CD4-positive, alpha-beta T cell treated with Interleukin-17A for 1 hour (primary cell): ENCODE measurements at places on chromosomes 2 and 18.

DNA sequence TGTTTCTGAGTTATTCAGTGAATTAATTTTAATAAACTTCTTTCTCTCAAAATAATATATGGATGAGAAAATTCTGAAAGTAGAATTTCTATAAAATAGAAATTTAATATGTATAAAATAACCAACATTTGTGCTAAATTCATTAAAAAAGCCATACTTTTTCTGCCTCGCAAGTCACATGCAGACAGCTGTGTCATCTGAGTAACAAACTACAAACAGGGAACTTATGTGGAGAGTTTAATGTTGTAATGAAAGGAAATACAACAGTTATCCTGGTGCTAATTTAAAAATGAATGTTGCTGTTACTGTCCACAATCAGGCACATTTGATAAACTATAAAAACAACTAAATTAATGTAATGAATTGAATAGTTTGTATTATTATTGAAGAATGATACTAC is 22.2 kb downstream of the RMDN2 start:
- no peak for DNase-seq

GRCh38 chr2:46339676-46340459 is 42.7 kb downstream of the EPAS1 start:
- no peak for DNase-seq

GRCh38 chr18:66252703-66253102 is 351.2 kb downstream of the CDH19 start:
- DNase-seq: no peak

GRCh38 chr2:236717729-236718128 is 148.1 kb downstream of the ACKR3 start:
- DNase-seq: no peak

GRCh38 chr2:129011466-129012061 is 692.9 kb upstream of the HS6ST1 start:
- DNase-seq: no peak

DNA sequence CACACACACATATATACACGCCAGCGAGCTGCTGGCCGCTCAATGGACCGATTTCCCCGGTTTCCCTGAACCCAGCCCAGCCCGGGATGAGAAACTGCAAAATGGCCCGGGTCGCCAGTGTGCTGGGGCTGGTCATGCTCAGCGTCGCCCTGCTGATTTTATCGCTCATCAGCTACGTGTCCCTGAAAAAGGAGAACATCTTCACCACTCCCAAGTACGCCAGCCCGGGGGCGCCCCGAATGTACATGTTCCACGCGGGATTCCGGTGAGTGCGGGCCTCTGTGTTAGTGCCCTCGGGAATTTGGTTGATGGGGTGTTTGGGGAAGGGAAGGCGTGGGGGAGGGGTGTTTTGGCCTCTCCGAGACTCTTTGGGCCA is 392 bp downstream of the ST8SIA3 start:
- no peak for DNase-seq

DNA sequence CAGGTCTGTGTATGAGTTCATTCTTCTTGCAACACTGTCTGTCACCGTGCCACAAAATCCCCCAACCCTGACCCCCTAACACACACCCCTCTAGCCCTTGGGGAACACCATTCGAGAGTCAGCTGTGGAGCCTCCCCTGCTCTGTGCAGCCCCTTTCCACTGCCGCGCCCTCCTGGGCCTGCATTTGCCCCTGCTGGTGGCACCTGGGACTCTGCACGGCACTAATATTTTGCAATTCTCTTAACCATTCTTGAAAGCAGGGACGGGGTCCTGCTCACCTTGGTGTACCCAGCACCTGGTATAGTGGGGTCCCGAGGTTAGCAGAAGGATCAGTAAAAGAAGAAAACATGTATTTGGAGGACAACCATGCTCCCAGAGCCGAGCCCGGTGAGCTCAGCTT is 124.0 kb downstream of the HDAC4 start:
- DNase-seq: no peak

GRCh38 chr18:55265984-55266383 is 306.7 kb upstream of the CCDC68 start:
- no peak for DNase-seq

DNA sequence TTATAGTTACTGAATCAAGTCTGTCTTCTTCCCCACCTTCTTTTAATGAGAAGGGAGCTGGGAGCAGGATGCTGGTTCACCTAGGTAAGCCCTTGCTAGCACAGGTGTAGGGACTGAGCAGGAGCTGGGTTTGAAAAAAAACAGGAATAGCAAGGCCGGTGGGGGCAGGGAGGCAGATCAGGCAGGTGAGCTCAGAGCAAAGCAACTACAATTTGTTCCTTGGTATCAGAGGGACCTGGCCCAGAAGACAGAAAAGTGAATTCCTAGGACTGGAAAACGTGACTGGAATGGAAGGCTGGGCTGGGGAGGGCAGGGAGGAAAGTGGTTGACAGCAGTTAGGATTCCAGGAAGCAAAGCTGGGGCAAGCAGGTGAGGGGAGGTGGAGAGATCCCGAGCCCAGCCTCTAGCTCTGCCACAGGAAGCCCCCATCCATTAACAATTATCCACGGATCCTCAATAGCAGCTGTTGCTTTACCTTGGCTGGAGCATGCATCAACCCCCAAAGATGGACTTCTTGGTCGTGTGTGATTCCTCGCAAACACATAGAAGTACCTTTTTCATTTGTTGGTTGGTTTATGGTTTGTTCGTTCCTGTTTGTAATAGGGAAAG is 118.4 kb downstream of the LNPK start:
- no peak for DNase-seq

DNA sequence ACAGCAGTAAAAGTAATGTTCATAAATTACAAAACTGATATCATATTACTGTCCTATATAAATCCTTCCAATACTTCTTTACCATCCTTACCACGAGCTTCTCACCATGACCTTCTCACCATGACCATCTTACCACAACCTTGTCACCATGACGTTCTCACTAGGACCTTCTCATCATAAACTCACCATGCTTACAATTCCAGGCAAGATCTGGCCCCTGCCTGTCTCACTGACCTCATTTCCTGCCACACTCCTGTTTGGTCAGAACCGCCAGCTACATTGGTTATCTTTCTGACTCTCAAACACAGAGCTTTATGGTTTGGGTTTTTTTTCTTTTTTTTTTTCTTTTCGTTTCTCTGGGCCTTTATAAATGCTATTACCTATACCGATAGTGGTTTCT is 827.6 kb downstream of the RNF144A start:
- DNase-seq: peak; percentile 79
